ENCODE measurements at places on chromosomes 1 and 21.

GRCh38 chr1:155205969-155206593, 1.6 kb downstream of the THBS3 start:
- no peak for DNase-seq

GRCh38 chr1:197468543-197469175, 200.6 kb downstream of the CRB1 start:
- no peak for DNase-seq

- no peak for DNase-seq
Observed at GRCh38 chr1:102800406-102800805, 307.9 kb downstream of the COL11A1 start.

- DNase-seq: no peak
Observed at GRCh38 chr1:247468481-247469140, 10.7 kb upstream of the OR2B11 start.

DNA sequence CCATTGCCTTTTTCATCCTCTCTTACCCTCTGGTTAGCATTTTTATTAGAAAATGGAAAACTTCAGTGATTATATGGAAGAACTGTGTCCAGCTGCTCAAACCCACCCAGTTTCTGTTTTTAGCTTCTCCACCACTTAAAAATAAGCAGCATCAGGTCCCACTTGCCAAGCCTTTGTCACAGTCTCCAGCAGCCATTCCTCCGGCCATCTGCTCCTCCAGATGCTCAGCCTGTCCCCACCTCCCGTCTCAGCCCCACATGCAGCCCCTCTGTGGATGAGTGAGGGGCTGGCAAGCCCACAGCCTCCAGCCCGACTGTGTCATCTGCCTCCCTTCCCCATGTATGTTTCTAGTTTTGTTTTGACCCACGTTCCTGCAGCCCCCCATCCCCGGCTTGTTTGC, 289.7 kb downstream of the HHAT start:
- no peak for DNase-seq

- DNase-seq: no peak
Observed at GRCh38 chr1:9249534-9250410, 15.2 kb downstream of the H6PD start.

DNA sequence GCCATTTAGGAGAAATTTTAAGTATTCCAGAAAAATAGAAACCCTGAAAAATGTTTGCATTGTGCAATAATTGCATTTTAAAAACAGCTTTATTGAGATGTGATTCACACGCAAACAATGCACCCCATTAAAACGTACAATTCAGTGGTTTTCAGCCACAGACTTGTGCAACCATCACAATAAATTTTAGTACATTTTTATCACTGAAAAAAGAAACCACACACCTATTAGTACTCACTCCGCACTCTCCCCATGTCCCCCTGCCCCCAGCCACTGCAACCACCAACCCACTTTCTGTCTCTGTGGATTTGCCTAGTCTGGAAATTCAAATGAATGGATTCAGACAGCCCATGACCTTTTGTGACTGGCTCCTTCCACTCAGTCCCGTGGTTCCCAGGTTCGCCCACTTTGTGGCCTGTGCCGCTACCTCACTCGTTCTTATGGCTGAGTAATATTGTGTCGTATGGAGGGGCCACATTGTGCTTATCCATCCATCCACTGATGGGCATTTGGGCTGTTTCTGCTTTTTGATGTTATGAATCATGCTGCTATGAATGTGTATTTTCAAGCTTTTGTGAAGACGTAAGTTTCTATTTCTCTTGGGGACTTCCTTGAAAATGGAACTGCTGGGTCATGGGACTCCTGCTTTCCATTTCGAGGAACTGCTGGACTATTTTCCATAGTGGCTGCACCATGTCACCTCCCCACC, 147.7 kb upstream of the ARHGEF16 start:
- no peak for DNase-seq

- no peak for DNase-seq
Observed at GRCh38 chr1:75970631-75971030, 38.4 kb upstream of the ASB17 start.

- DNase-seq: no peak
Observed at GRCh38 chr1:109937738-109938137, 27.1 kb downstream of the CSF1 start.

DNA sequence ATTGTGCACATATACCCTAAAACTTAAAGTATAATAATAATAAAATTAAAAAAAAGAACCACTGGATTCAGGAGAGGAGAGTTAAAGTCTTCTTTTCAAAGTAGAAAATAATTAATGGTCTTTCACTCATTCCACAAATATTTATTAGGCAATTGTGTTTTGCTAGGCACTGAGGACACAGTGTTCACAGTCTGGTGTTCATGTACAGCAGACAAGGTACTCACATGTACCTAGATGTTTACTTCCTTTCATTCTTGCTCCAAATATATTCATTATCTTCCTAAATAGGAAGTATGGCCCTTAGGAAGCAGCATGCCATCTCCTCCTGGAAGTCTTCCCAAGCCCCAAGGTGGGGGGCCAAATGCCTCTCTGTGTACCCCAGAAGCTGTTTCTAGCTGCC, 265.0 kb downstream of the NPHP4 start:
- DNase-seq: no peak

DNA sequence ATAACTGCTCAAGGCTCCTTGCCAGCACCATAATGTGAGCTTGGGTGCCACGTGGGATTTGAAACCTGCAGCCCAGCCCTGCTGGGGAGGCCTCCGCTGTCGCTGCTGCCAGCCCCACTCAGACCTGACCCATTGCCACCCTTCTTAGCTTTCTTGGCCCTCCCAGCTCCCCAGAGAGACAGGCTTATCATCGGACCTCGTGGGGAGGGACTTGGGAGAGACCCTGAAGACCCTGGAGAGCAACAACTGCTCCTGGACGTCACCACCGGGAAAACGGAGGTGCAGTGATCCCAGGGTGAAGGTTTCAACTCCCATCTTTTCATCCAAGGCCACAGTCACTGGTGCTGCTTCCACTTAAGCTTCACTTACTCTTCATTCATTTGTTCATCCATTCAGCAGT, 596.1 kb downstream of the PTPRU start:
- DNase-seq: no peak

DNA sequence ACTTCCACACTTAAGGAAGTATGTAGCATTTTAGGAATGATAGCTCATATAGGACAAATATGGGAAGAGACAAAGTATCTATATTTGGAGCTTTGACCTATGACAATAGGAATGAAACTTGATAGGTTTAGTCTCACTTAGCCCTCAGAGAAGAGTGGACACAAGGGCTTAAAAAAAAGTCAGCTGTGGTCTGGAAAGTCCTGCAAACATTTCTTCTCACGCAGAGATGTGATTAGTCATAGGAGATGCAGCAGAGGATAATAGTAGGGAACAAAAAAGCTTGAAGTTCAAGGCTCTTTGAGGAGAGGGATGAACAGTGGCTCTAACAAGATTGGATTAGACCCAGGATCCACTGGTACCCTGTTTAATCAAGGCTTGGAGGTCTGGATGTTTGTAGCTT, 14.8 kb upstream of the RNF220 start:
- no peak for DNase-seq

GRCh38 chr1:153953859-153954365, 4.5 kb downstream of the CRTC2 start:
- DNase-seq: no peak

DNA sequence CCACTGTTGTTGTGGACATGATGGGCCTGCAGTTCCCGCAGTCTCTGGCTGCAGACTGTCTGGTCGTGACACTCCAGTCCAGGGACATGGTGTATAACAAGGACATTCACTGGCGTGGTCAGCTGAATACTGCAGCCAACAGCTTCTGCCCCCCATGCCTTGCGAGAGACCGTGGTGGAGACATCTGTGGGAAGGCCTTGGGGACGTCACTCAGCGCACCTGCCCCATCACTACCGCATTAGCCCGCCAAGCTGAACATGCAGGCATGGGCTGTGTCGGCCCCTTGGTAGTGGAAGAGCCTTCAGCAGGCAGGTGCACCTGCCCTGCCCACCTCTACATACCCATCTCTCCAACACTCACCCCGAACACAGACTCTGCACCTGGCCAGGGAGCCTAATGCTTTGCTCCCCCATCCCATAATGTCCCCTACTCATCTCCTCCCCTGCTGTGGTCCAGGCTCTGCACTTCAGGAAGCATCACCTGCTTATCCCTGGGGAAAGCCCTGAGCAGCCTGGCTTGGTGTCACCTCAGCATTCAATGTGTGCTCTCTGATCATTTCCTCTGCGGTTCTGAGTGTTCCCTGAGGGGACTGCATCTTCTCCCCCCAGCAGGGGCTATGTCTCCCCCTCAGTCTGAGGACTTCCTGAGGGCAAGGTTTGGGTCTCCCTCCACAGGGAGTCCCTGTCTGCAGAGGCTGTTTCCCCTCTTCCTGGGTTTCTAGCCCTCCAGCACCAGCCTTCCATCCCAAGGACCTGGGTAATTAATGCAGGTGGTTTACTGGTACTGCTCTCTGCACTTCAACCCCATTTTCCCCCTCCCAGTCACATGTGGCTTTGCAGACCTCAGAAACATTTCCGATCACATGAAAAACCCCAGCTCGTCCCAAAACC, 3.2 kb downstream of the PGLYRP4 start:
- DNase-seq: peak; percentile 14

- DNase-seq: peak; percentile 11
Observed at GRCh38 chr1:1356166-1356795, 2.1 kb downstream of the MXRA8 start.

DNA sequence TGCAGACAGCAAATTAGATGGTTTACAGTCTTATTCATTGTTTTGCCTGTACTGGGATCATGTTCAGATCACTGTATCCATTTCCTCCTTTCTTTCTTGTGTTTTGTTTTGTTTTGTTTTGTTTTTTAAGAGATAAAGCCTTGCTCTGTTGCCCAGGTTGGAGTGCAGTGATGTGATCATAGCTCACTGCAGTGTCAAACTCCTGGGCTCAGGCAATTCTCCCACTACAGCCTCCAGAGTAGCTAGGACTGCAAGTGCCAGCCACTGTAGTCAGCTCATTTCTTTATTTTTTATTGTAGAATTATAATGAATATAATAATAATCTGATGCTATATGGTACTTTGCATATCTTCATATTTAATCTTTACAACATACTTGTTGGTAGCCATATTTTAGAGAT, 403.7 kb upstream of the B3GALT2 start:
- no peak for DNase-seq

- no peak for DNase-seq
Observed at GRCh38 chr21:26003404-26003803, 167.2 kb downstream of the APP start.

DNA sequence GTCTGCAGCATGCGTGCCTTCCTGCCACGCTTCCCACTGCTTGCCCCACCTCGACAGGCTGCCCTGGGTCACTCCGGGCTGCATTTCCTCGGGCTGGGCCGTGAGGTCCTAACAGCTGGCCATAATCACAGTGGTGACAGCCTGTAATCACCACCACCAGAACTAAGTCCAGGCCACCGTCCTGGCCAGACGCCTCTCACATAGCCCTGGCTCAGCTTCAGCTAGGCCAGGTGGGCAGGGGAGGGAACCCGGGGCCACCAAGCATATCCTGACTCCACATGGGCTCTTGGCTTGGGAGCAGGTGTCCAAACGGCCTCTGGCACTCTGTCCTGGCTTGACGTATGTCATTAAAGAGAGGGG, 229.5 kb downstream of the TRABD2B start:
- no peak for DNase-seq

DNA sequence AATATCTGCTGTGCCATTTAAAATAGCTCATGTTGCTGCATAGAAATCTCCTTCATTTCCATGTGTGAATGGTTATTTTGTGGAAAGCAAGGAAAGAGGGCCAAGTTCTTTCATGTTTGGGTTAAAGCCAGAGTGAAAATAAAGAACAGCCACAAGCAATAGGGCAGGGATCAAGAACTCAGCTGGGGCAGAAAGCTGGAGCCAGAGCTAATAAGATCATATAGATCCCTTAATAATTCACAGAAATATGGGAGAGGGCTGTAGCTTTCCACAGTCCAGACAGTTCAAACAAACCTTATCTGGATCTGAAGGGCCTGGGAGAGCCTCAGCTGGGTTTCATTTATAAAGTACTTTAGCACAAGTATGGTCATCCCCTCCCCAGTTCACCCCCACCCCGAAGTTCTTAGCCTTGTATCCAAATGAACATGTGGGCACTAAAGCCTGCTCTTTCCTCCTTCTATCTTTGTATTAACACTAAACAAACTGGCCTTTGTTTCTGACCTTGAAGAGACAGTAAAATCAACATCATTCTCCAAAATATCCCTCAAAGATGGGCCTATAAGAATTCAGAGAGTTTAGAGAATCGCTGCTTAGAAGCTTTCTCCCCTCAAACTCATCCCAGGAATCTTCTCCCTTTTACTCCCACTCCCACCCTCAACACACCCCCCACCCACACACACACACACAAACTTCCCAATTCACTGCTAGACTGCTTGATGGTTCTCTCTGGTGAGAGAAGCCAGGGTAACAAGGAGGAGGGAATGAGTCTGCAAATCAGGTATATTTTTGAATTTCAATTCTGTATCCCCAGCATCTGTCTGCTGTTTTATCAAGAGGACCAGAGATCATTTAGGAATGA, 41.7 kb downstream of the UTP25 start:
- no peak for DNase-seq

DNA sequence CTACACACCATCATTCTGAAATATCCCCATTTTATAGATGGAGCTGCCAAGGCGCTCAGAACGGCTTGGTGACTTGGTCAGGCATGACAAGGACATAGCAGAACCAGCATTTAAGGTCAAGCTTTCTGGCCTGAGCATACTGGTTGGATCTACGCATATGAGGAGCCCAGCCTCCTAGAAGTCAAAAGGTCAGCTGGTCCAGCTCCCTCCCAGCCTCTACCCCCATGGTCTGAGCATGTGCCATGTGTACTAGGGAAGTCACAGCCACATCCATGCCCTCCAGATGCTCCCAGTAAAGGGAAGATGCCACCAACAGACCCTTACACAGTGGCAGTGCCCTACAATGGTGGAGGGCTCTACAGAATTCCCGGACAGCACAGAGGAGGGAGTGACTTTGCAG, 96.7 kb downstream of the EPHB2 start:
- DNase-seq: no peak

- peak; percentile 43 for DNase-seq
Observed at GRCh38 chr1:110068646-110069403, 1.6 kb downstream of the ALX3 start.

GRCh38 chr1:98662356-98662670, 792 bp downstream of the SNX7 start:
- DNase-seq: no peak

GRCh38 chr1:197471248-197471985, 203.4 kb downstream of the CRB1 start:
- no peak for DNase-seq

DNA sequence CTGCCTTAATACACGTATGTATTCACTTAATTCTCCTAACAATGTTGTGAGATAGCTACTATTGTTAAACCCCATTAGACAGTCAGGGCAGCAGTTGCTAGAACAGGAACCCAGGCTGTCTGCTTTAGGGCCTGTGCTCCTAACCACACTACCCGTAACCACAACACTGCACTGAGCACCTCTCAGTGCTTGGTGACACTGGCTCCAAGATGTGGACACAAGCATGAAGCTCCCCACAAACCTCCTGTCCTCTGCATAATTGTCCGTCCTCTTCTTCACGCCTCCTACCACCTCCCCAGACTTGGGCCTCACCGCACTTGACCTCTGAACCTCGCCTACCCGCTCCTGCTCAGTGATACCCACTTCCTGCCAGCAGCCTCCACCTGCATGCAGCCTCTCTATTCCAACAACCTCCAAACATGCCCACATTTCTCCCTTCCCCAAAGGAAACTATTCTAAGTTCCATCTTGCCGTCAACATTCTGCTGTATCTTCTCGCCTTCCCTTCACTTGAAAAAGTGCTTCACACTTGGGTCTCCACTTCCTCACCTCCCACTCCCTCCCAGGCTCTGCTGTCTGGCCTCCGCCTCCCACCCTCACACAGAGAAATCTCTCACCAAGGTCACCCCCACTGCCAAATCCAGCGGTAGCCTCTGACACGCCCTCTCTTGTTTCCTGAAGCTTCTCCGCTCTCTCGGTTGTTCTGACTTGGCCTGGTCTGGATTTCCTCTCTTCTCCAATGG, 14.6 kb upstream of the AHDC1 start:
- no peak for DNase-seq

All from memory B cell (primary cell).